ENCODE measurements at places on chromosomes 4 and X. TPM values are rescaled to one million over a fixed set of nuclear protein-coding genes. Genes with fewer than 3 reads are reported as not detected.

DNA sequence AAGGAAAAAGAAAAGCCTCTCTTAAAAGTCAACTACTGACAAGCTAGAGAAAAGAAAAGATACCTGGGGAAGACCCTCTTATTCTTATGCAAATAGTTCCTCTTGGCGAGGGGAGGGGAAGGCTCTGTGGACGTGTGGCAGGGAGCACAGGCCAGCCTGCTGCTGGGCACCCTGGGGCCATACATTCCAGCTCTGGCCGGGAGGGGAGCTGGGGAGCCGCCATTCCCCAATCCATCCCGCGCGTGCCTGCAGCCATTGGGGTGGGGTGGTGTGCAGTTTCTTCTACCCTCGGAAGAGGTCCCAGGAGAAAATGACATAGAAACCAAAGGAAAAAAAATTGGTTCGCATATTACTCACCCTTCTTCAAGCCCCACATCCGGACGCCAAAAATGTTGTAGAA, 1496.4 kb downstream of the RPA4 start:
- no peak for DNase-seq

DNA sequence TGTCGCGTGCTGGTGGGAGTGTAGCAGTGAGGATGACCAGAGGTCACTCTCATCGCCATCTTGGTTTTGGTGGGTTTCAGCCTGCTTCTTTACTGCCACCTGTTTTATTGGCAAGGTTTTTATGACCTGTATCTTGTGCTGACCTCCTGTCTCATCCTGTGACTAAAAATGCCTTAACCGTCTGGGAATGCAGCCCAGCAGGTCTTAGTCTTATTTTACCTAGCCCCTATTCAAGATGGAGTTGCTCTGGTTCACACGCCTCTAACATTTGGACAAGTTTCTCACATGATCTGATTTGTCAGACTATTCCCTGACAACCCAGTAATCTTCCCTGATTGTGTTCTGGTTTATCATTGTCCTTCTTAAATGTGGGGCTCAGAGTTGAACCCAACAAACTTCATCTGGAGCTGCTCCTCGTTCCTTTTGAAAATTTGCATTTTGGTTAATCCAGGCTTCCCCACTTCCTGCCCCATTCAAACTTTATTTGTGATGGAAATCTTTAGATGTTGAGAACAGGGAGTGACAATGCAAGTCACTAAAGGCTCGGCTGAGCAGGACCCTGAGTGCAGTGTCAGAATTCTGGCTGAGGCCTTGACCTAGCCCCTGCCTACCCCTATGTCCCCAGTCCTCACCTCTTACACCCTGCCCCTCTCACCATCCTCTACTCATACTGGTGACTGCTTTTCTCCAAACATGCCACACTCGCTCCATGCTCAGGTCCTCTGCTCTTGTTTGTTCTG, 226.8 kb downstream of the STIM2 start:
- DNase-seq: no peak

- no peak for DNase-seq
These were observed 171.6 kb downstream of the NR3C2 start for GRCh38 chr4:148270630-148271029.

GRCh38 chrX:18889346-18890048, 94.4 kb downstream of the PHKA2 start:
- DNase-seq: no peak

The TRIM60 gene
- polyA plus RNA-seq: 3.9 TPM

DNA sequence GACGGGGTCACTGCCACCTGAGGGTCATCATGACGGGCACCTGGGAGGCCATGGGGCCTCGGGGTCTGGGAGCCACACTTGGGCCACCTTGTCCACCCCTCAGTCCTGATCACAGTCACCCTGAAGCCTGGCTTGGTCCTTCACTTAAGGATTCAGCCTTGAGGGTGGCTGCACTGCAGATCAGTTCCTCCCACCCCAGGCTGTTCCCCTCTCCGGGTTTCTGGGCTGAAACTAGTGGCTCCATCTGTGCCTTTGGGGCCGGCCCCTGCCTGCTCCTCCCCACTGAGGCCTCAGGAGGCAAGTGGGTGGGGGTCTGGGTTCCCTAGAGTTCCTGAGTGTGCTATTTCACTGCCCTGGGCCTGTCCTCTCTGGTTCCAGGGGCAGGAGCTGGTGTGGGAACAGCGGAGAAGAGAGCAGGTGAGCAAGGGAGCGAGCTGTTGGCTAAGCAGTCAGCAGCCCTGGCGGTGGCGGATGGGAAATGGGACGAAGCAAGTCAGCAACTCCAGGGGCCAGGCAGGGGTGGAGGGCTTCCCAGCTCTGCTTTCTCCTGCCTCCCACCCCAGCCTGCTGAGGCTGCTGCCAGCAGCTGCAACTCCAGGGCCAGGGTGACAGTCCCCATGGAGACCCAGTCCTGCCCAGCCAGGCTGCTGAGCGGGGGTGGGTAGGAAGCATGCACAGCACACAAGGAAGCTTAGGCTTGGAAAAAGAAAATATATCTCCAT, 81.2 kb downstream of the TMEM144 start:
- DNase-seq: no peak

The FDCSP gene
- polyA plus RNA-seq: 0.96 TPM

The PCSK1N gene
- 8.6 TPM for polyA plus RNA-seq

GRCh38 chrX:39242187-39242586, 440.9 kb downstream of the MID1IP1 start:
- peak; percentile 24 for DNase-seq

The CENPVL2 gene
- 1.1 TPM for polyA plus RNA-seq

DNA sequence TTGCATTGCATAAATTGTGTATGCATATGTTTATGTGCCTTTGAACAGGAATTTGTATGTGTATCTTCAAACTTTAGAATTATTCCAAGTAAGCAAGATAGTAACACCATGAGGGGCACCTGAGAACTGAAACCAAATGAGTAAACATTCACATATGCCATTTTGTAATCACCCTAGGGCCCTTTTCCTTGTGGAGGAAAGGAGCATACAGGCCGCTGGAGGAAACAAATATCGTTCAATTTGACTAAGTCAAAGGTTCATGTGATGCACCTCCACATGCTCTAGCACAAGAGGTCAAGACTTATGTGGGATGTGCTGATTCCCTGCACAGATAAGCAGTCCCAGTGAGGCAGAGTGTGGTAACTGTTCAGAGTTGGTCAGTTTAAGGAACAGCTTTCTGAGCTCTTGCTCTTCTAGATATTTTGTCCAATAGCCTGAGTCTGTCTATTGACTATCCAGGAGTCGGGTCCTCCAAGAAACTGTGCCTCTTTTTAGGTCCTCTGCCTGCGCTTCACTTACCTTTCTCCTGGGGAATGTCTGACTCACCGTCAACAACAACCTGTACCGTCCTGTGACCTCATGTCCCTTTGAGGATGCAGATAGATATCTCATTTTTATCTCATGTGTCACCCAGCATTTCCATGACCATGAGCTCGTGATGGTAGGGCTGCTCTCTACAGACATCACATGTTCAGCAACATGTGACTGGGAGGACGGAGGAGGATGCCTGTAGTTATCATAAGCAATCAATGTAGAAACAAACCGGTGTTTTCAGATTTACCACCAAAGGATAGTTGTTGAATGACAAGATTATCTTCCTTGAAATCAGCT, 196.9 kb downstream of the NWD2 start:
- DNase-seq: no peak

The AMMECR1 gene
- polyA plus RNA-seq: 3.3 TPM

The SPCS3 gene
- 29.2 TPM for polyA plus RNA-seq

The TMEM271 gene
- 0.37 TPM for polyA plus RNA-seq

DNA sequence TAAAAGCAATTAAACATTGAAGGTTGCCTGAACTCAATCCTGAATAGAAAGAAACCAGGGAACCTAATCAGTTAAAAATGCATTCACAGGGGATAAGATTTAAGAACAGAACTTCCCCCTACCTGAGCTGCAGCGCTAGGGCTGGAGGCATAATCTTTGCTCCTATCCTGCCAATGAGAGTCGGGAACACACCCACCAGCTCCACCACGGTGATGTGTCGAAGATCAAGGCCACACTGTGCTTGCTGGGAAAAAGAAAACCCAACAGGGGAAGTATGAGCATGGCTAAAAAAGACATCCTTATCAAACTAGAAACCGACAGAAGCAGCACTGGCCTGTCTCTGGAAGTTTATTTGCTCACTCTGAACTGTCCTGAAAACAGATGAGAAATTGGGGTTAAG, 66.3 kb downstream of the SRPX start:
- peak; percentile 22 for DNase-seq

DNA sequence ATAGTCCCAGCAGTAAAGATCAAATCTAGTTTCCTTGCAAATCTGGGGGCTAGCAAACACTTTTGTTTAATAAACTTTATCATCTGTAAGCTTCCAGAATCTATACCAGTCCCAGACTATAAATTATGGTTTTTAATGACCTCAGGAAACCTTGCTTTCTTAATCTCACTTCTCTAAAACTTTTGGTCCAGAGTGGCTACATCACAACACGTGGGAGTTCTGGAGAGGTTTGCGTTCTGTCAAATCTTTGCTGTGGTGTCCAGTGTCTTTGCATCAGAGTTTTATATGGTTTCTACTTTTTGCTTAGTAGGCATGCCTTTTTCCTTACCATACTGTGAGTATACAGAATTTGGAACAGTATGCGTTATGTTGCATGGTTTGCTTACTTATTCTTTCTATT, 193.9 kb downstream of the ANK2 start:
- no peak for DNase-seq

GRCh38 chr4:65096630-65097029, 573.7 kb downstream of the EPHA5 start:
- DNase-seq: no peak

GRCh38 chrX:43892336-43892870, 10.2 kb upstream of the MAOB start:
- DNase-seq: no peak

The MAGED4 gene
- 5.2 TPM for polyA plus RNA-seq

The SCLT1 gene
- 5.9 TPM for polyA plus RNA-seq

DNA sequence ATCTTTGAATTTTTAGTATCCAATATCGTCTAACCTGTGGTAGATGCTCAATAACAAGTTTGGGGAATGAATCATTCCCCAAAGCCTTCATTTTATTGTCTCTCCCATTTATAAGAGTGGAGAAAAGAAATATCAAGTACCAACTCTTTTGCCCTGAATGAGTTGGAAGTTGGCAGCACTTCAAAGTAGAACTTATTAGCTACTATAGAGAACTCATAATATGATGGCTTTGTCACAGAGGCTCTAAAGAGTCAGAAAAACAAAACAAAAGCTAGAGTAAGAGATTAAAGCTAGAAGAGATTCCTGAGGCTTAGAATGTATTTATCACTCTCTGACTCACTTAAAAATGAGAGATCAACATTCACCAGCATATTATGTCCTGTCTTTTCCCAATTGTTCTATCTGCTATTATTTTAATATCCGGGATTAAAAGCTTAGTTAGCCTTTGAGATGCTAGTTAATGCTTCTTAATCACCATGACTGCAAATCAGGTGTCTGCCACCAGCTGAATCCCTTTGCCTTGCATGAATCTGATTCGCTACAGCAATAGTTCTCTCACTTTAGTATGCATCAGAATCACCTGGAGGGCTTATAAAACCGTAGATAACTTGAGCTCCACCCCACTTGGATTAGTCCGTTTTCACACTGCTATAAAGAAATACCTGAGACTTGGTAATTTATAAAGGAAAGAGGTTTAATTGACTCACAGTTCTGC, 77.9 kb downstream of the PALLD start:
- no peak for DNase-seq

GRCh38 chr4:56078866-56079265, 130.1 kb downstream of the CEP135 start:
- DNase-seq: no peak

The TEX13B gene
- polyA plus RNA-seq: 0.34 TPM

The NOX1 gene
- not detected for polyA plus RNA-seq

The NXF2B gene
- 6.3 TPM for polyA plus RNA-seq

DNA sequence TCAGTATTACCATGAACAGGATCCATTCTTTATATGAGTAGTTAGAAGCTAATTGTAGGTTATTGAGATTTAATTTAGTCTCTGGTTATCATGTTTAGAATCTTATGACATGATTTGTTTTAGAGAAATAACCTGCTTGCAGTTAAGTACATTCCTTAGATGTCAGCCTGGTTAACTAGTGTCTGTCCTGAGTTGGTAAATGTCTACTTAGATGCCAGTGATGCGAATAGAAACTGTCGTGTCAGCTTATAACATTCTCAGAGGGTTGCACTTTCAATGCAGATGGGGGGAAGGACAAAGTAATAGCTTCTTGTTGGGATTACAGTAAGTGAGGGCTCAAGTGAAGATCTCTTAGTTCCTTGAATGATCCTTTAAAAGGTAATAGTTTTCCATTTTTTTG, 227.8 kb upstream of the SPRY1 start:
- DNase-seq: no peak

DNA sequence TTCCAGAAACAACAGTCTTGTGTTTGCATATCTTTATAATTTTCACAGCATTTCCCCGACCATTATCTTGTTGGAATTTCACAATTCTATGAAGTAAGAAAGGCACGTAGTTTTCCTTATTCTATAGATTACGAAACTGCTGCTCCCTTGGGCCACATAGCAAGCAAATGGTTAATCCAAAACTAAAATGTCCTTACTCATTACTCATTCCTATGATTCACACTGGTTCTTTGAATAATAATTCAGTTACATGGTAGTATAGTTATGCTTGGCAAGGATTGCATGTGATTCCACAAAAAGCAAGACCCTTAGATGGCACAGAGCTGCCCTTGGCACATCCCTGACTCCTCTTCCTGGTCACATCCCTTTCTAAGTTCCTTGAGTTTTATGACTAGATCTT, 51.2 kb downstream of the OR13H1 start:
- DNase-seq: no peak

- DNase-seq: no peak
These were observed 152.1 kb downstream of the ADGRA3 start for GRCh38 chr4:22363787-22364186.

DNA sequence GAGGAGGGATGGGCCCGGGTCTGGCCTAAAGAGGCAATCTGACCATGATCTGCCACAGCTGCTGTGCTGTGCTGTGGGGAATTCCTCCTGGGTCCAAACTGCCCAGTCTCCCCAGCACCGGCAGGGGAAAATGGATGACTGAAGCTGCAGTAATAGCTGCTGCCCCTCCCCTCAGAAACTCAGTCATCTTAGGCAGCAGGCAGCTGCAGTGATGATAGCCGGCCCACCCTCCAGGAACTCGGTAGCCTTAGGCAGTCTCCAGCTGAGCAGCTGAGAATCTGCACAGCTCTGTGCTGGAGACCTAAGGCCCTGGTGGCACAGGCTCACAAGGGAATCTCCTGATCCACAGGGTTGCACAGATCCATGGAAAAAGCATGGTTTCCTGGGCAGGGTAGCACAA, 113.4 kb upstream of the USP38 start:
- DNase-seq: no peak

- DNase-seq: peak; percentile 62
These were observed 47.5 kb downstream of the PKD2 start for GRCh38 chr4:88054901-88055300.

DNA sequence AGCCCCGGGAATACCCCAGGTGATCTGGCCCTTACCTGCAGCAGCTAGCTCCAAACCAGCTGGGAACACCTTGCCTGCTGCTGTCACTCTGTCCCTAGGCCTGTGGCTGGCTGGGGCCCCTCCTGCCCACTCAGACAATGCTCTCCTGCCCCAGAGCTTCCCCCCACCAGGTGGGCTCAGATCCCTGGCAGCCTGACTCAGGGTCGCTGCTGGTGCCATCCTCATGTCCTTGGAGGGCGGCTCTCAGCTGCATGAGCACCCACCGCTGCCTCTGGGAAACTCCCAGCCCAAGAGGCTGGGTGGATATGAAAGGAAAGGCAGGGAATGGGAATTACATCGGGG, 15.8 kb downstream of the C4orf50 start:
- DNase-seq: no peak

The TMPRSS11D gene
- 0.26 TPM for polyA plus RNA-seq

Data from testis (tissue), 5 donors.